Stimulated activated CD4-positive, alpha-beta T cell treated with anti-CD3 and anti-CD28 coated beads, TNF-alpha, amount 100 ng/mL, for 4 hours (primary cell): ENCODE measurements at places on chromosomes 16 and 17.

GRCh38 chr17:75404223-75404730, 1.2 kb downstream of the GRB2 start:
- no peak for DNase-seq

DNA sequence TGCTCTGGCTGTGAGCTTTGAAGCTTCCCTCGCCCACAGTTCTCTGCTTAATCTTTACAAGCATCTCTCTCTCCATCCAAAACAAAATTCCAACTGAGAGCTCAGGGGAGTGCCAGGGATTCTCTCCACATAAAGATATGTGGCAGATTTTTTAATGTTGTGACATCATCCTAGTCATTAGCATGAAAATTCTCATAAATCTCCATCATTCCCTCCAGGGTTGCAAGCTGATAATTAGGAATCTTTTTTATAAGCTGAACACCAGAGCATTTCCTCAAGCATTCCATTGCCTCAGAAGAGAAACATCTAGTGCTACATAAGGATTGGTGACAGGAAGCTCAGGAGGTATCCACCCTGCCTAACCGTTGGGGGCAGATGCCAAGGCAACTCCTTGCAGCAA, 82.4 kb upstream of the DNAH9 start:
- DNase-seq = no peak

GRCh38 chr16:46801428-46802049, 29.4 kb downstream of the C16orf87 start:
- DNase-seq = no peak

- DNase-seq = no peak
Measured at GRCh38 chr17:74531231-74531761, at the start of gene CD300LB. TSS of gene CD300LB (minus strand) at chr17:74531475. CDS start at chr17:74531350, 125 bp downstream.
